A172 (cell line): ENCODE measurements at places on chromosomes 7 and 10. TPM values are rescaled to one million over a fixed set of nuclear protein-coding genes. Genes with fewer than 3 reads are reported as not detected.
A peak's percentile ranks its signal among the peaks of the same experiment; 100 is the strongest.

- DNase-seq = peak; percentile 90
These were observed 16.2 kb downstream of the HSPB1 start for GRCh38 chr7:76318488-76319353.

DNA sequence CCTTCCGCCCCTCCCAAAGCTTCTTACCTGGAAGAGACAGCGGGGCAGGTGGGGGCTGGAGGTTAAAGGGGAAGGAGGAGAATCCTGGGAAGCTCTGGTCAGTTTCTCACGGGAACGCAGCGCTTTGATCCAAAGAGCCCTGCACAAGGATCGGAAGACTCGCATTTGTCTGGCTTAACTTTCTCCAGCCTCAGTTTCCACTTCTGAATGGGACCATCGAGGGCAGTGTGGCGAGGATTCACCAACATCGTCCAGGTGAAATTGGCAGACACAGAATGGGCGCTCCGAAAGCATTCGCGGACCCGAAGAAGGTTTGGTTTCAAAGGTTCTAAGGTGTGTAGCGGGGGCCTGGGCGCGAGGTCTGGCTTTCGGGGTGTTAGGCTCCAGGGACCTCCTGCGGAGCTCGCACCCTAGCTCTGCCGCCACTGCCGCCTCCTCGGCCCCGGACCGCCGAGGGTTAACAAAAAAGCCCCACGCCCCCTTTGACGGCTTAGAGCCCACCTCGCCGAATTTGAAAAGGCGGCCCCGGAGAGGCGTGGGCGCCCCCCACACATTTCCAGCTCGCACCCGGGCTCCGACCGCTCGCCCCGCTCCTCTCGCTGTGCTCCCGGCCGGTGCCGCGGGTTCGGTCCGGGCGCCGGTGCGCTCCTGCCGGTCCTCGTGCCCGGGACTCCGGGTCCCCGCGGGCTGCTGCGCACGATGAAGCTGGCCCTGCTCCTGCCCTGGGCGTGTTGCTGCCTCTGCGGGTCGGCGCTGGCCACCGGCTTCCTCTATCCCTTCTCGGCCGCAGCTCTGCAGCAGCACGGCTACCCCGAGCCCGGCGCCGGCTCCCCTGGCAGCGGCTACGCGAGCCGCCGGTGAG lies at the start of gene COL26A1:
Gene COL26A1, plus strand, starts transcription at position 542 of the 862 bp plus-strand sequence. Its CDS starts 158 bp downstream, at position 700.
- DNase-seq = no peak

FAM25C gene
- not detected in 2 replicates for total RNA-seq

DNA sequence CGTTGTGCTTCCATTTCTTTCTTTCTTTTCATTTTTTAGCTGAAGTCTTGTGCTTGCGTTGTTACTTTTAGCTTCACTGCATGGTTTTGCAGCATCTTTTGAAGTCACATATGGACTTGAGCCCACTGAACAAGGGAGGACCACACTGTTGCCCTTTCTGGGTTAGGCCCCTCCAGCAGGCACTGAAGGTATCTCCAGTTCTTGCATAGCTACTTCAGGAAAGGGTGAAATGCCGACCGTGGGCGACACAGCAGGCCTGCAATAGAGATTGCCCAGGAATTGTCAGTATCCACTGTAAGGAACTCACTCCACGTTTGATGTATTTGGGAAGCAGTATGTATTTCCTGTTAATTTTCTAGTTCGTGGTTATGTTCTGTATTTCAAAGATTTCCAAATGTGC lies 85.1 kb downstream of the WDR37 start:
- DNase-seq = no peak

PROSER2 gene
- total RNA-seq = 18.5 and 23.8 TPM in 2 replicates

SPAG6 gene
- not detected in 2 replicates for total RNA-seq

GRCh38 chr10:95819620-95820329 lies 63.8 kb downstream of the ENTPD1 start:
- DNase-seq = no peak

GRCh38 chr7:87935384-87935706 lies 1.3 kb downstream of the ADAM22 start:
- DNase-seq = no peak

GRCh38 chr10:688312-689120 lies 952 bp downstream of the DIP2C start:
- DNase-seq = peak; percentile 18

GRCh38 chr10:33661580-33662336 lies 327.3 kb upstream of the NRP1 start:
- peak; percentile 93 for DNase-seq

CSGALNACT2 gene
- total RNA-seq = 12.2 and 15.4 TPM in 2 replicates

GRCh38 chr10:67818323-67818722 lies 19.7 kb downstream of the DNAJC12 start:
- DNase-seq = peak; percentile 27

DNA sequence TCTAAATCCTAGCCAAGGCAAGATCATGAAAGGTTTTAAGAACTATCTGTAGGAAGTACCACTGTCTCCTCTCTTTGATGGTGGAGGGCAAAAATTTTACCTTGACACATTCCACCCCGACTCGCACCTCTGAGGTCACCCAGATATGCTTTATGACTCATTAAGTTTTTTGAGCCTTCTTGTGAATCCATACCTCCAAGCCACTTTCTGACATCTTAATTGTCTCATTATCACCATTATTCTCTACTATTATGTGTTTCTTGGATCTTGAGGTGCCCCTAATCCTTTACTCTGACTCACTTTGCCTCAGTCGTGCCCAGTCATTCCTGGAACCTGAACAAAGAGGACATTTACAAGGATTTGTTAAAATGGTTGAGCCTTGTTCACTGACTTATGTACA lies 146.6 kb downstream of the RAPGEF5 start:
- peak; percentile 60 for DNase-seq

GRCh38 chr7:44213877-44214388 lies 13.2 kb downstream of the YKT6 start:
- DNase-seq = no peak

DNA sequence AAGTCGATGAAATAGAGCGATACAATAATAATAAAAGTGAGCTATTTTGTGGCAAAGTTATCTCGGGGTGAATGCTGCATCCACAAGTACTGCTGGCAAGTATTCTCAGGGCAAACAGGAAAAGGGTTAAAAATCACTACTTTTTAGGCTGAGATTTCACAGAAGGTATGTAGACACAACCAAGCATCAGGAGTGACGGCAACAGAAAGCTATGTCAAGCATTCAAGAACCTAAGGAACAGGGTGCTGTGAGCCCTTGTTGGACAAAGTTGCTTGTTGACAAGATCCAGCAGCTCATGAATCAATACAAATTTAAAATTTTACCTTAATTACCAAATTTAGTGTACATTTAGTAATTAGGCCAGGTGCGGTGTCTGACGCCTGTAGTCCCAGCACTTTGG lies 41.2 kb upstream of the C1QL3 start:
- DNase-seq = no peak

LRIT1 gene
- total RNA-seq = not detected in 2 replicates

SEMA3D gene
- 3.3 and 3.4 TPM in 2 replicates for total RNA-seq

NHLRC2 gene
- total RNA-seq = 23.7 and 29.1 TPM in 2 replicates

DNA sequence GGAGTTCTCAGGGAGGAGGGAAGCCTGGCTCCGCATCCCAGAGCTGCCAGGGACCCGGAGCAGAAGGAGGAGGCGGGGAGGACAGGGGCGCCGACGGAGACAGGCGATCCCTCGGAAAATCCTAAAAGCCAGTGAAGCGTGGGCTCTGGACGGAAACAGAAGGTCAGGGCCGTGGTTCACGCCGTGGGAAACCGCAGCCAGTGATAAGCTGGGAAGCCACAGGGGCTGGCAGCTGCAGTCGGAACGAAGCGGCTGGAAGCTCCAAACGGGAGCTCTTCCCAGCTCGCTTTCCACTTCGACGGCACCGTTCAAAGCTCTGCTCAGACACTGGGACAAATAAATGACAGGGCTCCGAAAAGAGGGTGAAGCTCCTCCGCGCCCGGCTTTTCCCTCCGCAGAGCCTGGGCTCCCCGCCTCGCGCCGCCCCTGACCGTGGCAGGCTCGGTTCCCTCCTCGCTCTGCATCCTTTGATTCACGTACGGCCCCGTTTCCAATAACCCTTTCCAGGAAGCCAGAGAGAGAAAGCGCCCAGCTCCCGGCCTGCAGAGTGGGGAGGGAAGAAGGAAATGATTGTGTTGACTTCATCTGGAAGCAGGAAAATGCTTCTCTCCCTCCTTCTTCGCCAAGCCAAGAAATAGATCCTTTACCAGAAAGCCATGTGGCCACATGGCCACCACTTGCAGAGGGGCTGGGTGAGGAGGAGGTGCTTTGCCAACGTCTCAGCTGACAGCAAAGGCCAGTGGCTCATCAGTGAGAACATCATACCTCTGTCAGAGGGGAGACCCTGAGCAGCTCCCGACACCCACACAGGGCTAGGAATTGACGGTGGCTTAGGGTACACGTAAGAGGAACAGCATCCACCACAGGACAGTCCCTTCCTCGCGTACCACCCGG lies 57.4 kb downstream of the ADRB1 start:
- no peak for DNase-seq

GRCh38 chr10:114138581-114138980 lies 35.4 kb downstream of the CCDC186 start:
- no peak for DNase-seq

DNA sequence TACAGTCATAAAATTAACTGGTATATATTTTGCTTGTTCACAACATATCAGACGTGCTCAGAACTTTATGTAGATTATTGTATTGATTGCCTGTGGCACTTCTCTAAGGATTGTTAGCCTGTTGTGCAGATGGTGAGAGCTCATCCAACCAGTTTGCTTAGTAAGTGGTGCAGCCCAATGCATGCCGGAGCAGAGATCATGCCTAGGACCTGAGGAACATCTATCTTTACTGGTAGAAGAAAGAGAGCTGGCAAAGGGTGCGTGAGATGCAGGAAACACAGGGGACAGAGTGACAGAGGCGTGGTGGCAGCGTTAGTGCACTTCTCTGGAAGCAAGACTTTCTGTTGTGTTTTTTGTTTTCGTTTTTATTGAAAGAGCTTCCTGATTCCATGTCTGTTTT lies 35.9 kb downstream of the CCM2 start:
- no peak for DNase-seq

DNA sequence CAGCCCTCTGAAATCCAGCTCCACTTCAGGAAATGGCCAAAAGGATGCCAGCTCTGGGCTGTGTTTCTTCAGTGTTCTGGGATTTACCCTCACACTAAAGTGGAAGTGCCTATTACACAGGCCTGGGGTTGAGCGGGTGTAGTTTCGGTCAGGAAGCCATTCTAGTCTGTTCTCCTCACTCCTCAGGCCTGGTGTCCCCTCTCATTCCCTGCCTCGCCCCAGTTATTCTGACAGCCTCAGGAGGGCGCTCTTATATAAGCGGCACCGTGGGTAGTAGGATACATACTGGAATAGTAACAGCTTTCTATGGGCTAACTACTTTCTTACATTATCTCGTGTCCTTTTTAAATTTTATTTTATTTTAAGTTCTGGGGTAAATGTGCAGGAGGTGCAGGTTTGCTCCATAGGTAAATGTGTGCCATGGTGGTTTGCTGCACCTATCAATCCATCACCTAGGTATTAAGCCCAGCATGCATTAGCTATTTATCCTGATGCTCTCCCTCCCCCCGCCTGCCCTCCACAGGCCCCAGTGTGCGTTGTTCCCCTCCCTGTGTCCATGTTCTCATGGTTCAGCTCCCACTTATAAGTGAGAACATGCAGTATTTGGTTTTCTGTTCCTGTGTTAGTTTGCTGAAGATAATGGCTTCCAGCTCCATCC lies 12.2 kb upstream of the LGI1 start:
- peak; percentile 25 for DNase-seq

- DNase-seq = no peak
These were observed 23.2 kb downstream of the STMP1 start for GRCh38 chr7:135685306-135686084.

- DNase-seq = peak; percentile 46
These were observed 104.1 kb upstream of the RHEB start for GRCh38 chr7:151623766-151624165.

- peak; percentile 58 for DNase-seq
These were observed 14.0 kb upstream of the SLC18A2 start for GRCh38 chr10:117226813-117227451.

DNA sequence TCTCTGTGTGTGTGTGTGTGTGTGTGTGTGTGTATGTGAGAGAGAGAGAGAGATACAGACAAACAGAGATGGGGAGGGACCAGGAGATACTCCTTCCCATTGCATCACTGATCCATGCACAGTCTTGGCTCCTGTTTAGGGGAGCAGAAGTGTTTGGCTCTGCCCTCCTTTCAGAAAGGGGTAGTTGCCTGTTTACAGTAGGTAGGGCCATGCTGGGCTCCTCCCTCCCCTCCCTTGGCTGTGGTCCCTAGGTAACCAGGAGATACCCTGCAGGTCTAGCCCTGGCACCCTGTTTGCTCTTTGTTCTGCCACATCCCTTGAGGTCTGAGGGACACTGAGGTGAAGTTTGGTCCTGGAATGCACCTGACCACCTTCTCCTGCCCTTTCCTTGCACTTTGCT lies 95.3 kb downstream of the RAMP3 start:
- DNase-seq = no peak

ADRA2A gene
- not detected in 2 replicates for total RNA-seq

DNA sequence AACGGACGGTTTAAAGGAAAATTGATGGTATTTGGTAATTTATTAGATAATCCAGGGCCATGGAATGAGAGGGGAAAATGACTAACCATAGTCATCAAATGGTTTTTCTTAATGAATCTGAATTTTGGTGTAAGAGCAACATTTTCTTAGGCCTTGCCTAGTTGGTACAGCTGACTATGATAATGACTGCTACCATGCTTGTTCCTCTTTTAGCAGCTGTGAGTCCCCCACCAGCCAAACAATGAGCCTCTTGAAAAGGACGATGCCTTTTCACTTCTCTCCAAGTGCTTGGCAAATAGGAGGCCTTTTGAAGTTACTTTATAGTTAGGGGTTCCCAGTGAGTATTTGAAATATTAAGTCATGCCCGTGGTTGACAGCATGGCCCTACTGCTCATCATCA lies 53.0 kb downstream of the TRUB1 start:
- DNase-seq = no peak

CUBN gene
- total RNA-seq = 0.14 and 0.60 TPM in 2 replicates

CDHR1 gene
- total RNA-seq = not detected in 2 replicates

DIP2C gene
- 10.0 and 12.8 TPM in 2 replicates for total RNA-seq

DNA sequence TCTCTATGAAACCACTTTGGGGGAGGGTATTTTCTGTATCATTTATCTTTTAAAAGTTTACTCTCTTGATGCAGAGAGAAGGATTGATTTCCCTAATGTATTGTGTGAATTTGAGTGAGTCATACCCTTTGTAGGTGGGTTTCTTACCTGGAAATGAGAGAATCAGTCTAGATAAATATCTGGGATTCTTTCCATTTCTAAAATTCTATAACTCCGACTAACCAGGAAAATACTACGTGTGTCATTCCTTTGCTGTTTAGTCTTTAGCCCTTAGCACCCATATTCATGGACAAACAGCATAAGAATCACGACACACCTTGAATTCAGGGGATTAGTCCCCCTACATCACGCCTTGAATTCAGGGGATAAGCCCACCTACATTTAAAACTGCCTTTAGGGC lies 139.1 kb downstream of the GATA3 start:
- no peak for DNase-seq

STAG3 gene
- total RNA-seq = 2.9 and 9.0 TPM in 2 replicates
